ENCODE measurements at places on chromosomes 16 and 17.

DNA sequence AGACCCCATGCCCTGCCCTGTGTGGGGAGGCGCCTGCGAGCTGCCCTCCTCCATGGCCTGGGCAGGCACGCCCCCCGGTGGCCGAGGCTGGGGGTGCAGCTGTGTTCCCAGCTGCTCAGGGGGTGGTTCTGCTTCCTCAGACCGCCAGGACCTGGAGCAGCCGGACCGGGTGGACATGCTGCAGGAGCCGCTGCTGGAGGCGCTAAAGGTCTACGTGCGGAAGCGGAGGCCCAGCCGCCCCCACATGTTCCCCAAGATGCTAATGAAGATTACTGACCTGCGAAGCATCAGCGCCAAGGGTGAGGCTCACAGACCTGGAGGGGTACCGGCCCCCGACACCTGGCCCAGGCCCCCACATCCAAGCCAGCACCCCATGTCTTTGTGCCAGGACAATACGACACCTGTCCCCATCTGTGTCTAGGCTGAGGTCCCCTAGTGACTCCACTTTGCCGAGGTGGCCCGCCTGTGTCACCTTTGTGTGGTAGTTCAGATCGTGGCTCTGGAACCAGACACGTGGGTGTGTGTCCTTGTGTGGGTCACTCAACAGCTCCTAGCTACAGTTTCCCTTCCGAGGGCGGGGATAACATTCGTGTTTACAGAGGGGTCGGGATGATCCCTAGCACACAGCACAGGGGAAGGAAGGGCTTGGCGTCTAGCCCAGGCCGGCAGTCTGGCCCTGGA, 9.3 kb downstream of the GJD3 start:
- peak; percentile 20 for DNase-seq

DNA sequence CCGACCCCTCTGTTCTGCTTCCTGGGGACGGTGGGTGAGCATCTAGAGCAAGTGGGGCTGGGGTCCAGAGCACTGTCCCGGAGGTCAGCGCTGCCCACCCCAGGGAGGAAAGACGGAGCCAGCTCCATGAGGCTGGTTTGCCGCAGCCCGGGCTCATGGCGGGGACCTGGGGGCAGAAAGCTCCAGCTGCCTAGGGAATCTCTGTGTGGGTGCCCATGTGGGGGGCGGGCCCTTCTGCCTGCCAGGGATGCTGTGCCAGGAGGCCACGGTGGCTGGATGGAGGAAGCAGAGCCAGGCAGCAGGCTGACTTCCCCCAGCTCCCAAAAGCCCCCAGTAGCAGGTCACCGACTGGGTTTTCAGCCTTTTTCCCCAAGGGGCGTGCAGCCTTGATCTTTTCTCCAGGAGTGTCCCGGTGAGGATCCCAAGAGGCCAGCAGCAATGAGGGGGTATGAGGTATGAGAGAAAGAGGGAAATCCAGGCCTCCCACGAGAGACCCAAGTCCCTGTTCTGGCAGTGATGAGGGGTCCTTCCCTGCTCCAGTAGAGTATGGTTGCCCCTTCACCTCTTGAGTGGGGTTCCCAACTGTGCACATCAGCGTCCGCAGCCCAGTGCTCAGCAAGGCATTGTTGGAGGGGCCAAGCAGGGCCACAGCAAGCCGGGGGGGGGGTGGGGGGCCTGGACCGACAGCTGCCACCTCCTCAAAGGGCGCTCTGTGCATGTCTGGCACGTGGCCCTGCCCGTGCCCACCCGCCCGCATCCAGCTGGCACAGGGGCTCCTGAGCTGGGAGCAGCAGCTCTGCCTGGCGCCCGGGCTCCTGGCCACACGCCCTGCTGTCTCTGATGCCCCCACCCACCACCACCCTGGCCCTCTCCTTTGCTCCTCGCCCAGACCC, 15.6 kb upstream of the BCAR1 start:
- no peak for DNase-seq

GRCh38 chr17:542943-543342, 171.7 kb downstream of the VPS53 start:
- DNase-seq, result no peak

GRCh38 chr16:57045694-57046381, 46.5 kb upstream of the CPNE2 start:
- no peak for DNase-seq

- DNase-seq, result peak; percentile 98
These were observed 99.3 kb downstream of the METRNL start for GRCh38 chr17:83178533-83179304.

GRCh38 chr16:29757950-29758466, 12.2 kb upstream of the C16orf54 start:
- DNase-seq, result no peak

- DNase-seq, result peak; percentile 73
These were observed 1.6 kb upstream of the GAST start for GRCh38 chr17:41710472-41711090.

DNA sequence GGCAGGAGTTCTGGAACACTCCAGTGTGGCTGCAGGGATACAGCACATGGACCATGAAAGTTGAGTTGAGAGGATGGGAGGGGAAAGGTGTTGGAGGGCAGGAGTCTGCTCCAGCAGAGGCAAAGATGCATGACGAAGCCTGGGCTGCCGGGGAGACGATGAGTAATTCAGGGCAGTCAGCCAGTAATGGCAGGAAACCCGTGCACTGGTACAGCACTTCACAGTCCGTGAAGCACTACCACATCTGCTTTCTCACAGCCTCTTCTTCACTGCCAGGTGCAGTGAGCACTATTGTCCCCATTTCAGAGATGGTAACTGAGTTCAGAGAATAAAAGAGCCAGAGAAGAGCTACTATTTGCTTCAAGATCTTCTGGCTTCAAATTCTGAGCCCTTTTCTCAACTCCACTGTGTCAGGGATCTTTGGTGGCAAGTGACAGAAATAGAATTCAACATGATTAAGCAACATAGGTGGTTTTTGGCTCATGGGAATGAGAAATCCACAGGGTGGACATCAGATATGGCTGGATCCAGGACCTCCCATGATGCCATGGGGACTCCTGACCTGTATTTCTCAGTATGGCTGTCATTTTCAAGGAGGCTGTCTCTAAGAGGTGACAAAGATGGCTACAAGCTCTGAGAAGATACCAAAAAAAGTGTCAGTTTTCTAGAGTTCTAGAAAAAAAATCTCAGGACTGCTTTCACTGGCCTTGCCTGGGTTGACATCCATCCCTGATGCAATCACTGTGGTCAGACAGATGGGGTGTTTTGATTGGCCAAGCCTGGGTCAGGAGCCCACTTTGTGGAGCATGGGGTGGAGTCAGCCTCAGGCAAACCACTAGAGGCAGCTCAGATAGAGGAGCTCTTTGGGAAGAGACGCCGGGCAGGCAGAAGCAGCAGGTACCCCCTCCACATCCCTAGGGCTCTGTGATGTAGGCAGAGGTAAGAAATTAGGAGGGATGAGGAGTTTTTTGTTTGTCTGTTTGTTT, 24.7 kb downstream of the IL21R start:
- peak; percentile 9 for DNase-seq

- no peak for DNase-seq
These were observed 4.2 kb downstream of the PLD6 start for GRCh38 chr17:17201907-17202306.

GRCh38 chr17:57954397-57955182, 622 bp downstream of the CUEDC1 start:
- peak; percentile 78 for DNase-seq

- no peak for DNase-seq
These were observed 38.7 kb upstream of the NGFR start for GRCh38 chr17:49456183-49456965.

GRCh38 chr17:43578699-43579565, 32.8 kb upstream of the ETV4 start:
- peak; percentile 87 for DNase-seq

GRCh38 chr16:9343276-9343675, 251.8 kb downstream of the HAPSTR1 start:
- no peak for DNase-seq

DNA sequence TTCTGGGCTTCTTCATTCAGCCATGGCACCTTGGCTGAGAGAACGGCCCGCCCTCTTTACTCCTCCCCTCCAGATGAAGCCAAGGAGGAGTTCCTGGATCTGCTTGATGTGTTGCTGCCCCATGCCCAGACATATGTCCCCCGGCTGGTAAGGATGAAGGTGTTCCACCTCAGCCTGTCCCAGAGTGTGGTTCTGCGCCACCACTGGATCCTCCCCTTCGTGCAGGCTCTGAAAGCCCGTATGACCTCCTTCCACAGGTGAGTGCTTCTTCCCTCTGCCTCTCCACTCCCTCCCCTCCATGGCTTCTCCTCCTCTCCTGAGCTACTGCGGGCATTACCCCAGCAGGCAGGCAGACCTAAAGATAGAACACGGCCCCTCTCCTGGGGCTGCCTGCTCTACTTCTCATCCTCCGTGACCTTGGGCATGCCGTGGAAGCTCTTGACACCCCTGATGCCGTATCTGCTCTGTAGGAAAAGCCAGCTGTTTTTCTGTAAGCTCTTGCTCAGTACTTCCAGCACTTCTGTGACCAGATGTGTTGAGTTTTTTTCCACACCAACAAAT, 8.7 kb downstream of the USB1 start:
- DNase-seq, result no peak

GRCh38 chr16:85238233-85238647, 126.0 kb upstream of the CIBAR2 start:
- DNase-seq, result no peak

- DNase-seq, result no peak
These were observed 3.3 kb upstream of the FDXR start for GRCh38 chr17:74875977-74876593.

GRCh38 chr16:17476414-17477259, 5.9 kb upstream of the XYLT1 start:
- DNase-seq, result peak; percentile 82

DNA sequence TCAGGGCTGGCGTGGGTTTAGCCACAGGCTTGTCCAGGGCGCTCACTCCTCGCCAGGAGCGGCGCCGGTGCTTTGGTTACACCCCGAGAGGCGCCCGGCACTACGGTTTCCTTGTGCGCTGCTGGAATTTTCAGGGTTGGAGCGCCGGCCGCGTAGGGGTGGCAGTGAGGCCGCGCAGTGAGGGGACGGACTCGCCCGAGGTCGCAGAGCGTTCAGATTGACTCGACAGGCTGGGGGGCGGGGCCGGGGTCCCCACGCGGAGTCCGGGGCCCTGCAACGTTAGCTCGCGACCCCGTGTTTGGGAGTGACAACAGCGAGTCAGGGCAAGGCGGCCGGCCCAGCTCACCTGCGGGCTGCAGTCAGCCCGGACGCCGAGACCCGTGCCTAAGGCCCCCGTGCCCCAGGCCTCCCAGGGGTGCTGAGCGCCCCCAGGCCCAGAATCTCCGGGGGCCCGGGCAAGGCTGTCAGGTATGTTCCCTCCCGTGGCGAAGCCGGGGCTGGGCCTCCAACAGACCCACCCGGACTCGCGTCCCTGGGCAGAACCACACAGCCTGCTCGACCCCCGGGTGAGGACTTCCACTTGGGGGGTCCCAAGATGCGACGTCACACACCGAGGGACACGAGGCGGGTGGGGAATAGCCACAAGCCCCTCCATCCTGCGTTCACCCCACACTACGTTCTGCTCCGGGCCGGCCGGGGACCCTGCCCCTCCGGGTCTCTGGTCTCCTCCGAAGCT, 1.3 kb upstream of the ACTG1 start:
- DNase-seq, result peak; percentile 77

DNA sequence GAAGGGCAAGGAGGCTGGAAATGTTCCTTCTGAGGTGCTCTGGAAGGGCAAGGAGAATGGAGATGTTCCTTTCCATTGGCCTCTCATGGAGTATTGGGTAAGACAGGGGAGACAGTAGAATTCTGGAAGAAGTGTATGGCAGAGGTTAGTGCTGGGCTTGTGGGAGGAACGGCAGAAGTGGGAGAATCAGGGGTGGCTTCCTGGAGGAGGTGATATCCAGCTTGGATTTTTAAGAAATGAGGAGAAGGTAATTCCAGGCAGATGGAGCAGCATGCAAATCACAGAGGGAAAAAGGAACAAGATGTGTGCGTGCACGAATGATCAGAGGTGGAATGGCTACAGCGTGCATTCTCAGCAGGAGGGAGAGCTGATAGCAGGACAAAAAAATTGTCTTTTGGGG, 45.1 kb upstream of the ASIC2 start:
- no peak for DNase-seq

GRCh38 chr17:1793447-1793806, 31.6 kb downstream of the SERPINF1 start:
- no peak for DNase-seq

GRCh38 chr17:77380395-77381184, 239.8 kb downstream of the SEC14L1 start:
- DNase-seq, result no peak

- no peak for DNase-seq
These were observed 4.2 kb downstream of the MYH13 start for GRCh38 chr17:10368561-10368960.

- no peak for DNase-seq
These were observed 22.9 kb downstream of the SOCS1 start for GRCh38 chr16:11232852-11233726.

- DNase-seq, result no peak
These were observed 33.0 kb downstream of the STAT3 start for GRCh38 chr17:42354956-42355843.

- no peak for DNase-seq
These were observed 30.1 kb downstream of the IKZF3 start for GRCh38 chr17:39834017-39834416.

DNA sequence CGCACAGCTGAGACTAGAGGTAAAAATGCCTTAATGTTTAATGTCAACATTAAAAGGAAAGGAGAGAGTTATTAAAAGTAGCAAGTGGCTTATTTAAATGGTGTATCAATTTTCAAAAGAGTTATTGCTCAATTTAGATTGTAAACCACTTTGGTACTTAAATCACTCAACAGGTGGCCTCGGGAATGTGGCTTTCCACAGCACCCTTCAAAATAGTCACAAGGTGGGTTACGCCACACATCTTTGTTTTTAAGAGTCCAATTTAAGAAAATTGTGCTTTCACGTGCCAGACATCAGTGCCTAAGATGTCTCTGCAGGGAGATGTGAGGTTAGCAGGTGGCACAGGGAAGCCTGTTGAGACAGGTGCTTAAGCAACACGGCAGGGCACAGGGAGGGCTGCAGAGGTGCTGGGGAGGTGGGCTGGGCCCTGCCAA, 27.5 kb upstream of the ADCY7 start:
- no peak for DNase-seq

- DNase-seq, result no peak
These were observed 37.9 kb downstream of the NUP88 start for GRCh38 chr17:5381542-5381941.

DNA sequence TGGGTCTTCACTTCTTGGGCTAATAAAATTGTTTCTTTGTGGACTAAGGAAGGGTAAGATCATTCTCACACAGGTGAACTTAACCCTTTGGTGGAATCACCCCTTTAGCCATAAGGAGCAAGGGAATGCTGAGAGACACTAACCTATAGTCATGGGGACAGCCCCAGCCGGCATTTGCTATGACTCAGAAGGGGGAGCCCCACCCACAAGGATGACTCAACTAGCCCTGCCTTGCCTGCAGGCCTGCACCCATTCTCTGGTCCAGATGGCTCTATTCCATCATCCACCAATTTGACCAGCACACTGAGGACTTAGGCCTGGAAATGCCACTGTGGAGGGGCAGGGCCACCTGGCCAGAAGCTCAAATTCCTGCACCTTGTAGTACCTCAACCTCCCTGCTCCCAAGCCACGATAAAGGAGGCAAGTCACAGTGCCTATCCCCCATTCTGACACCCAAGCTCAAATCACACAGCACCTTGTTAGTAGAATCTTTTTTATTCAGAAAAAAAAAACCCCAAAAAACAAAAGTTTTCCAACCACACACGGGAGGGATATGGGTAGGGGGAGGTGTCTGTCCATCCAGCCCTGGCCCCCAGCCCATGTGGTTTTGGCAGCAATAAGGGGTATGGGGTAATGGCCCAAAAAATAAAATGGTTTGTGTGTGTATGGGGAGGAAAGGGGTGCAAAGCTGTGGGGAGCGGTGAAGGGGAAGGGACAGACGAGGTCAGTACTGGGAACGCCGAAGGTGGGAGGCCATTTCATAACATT, 3.0 kb downstream of the PFN1 start:
- DNase-seq, result no peak

- DNase-seq, result no peak
These were observed 83.2 kb downstream of the ARHGAP23 start for GRCh38 chr17:38511150-38512108.
